Kidney tubule cell (primary cell): ENCODE measurements at places on chromosomes 12 and 14.

- no peak for DNase-seq
Measured at GRCh38 chr12:70252832-70253231, 9.6 kb downstream of the CNOT2 start.

GRCh38 chr12:75747572-75748021, 236.2 kb upstream of the KRR1 start:
- peak; percentile 82 for DNase-seq

DNA sequence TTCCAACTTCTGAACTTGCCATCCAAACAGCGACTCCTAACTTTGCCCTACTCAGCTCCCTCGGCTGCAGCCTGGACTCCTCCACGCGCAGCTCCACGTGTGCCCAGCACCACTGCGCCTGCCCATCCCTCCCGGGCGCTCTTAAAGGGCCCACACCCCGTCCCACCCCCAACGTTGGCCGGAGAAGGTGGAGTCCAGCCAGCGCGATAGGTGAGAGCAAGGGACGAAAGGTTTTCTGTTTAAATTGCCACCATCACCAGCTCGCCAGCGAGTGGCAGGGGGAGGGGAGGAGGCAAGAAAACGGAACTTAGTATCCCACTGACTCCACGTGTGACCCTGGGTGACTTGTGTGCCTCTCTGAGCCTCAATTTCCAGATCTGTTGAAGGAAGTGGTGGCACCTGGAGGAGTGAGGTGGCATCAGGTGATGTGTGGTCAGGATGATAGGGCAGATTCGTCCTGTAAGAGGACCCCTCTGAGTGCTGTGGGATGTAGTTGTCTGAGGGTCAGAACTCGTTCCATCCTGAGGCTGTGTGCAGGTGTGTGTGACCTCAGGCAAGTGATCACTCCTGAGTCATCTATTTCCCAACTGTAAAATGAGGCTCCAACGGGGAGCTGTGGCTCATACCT, 59.7 kb downstream of the TRPV4 start:
- peak; percentile 72 for DNase-seq

GRCh38 chr14:52850451-52850909, 59.1 kb upstream of the GNPNAT1 start:
- DNase-seq, result peak; percentile 39

DNA sequence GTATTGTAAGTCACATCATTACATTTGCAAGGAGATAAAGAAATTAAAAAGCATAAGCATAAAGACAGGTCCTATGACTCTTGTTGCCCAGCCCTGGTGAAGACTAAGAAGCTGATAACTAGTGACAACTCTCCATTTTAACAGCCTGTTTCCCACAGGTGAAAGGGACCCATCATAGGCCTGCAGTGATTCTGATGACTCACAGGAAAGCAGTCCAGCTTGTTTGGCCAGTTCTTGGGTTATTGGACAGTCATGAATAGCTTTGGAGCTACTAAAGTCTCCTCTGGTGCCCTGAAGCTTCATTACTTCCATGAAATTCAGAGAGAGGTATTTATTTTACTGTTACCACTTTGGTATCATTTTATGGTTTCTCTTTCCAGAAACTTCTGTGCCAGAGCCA, 55.5 kb upstream of the DYRK2 start:
- DNase-seq, result peak; percentile 83

DNA sequence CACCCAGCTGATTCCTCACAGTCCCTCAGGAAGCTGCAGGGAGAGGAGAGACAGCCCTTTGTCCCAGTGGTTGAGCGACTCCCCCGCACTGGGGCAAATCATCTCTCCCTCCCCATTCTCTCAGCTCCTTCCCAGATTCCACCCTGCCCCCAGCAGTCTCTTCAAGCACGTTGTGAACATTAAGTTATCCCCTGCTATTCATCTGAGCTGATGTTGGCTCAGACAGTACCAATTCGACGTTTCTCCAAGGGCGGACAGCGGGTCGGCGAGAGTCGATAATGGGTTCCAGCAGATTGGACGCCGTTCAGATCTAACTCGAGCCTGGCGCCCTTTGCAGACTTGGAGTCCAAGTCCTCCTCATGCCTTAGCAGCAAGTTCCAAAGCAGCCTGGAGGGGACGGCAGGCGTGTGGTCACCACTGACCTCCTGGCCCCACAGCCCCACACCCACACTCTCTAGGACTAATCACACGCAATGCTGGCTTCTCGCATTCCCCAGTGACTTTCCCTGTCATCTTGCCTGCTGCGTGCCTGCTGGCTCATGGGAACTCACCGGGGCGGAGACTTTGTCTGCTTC, 245.9 kb downstream of the CHST11 start:
- no peak for DNase-seq

DNA sequence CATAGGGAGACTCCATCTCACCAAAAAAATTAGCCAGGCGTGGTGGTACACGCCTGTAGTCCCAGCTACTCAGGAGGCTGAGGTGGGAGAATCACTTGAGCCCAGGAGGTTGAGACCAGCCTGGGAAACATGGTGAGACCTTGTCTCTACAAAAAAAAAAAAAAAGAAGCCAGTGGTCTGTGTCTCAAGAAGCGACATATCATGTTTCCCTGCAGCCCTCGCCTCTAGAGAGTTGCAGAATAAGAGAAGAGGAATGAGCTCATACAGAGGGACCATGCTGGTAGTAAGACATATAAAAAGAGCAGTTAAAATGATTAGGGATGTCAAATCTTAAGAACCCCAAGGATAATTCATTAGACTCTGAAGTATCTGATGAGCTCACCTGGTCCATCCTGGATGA, 39.4 kb upstream of the BICDL1 start:
- no peak for DNase-seq

GRCh38 chr12:41514021-41514777, 326.1 kb downstream of the PDZRN4 start:
- no peak for DNase-seq

DNA sequence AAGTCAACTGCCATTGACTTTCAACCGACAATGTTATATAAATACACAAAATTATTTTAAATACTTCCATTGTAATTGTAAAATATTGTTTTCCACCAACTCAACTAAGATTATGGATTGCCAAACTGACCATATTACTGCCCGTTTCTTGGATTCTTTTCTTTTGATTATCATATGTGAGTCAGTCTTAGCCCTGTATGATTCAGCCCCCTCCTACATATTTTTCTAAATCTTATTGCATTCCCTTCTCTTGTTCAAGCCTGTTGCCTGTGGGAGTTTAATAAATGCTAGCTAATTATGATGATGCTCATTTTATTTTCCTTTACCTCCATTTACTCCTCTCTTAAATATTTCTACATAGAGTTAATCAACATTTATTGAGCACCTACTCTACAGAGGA, 6.8 kb downstream of the RASSF9 start:
- no peak for DNase-seq

DNA sequence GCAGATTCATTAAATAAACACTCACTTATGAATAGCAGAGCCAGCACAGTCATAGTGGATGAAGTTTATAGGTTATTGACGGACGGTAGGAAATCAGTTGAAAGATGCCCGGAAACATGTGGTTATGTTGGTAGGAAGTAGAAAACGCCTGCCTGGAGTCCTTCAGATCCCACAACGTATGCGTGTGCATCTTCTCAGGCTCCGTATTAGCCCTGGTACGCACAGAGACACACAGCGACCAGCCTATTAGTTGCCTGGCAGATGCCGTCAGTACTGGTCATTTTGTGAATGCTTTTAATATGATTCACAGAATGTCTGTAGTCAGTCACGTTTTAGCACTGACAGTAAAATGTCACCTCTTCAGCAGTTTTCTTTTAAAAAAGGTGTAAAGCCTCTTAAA, 196.4 kb downstream of the RGS6 start:
- no peak for DNase-seq

- DNase-seq, result no peak
Measured at GRCh38 chr12:9725213-9725870, 7.6 kb downstream of the CLECL1 start.

DNA sequence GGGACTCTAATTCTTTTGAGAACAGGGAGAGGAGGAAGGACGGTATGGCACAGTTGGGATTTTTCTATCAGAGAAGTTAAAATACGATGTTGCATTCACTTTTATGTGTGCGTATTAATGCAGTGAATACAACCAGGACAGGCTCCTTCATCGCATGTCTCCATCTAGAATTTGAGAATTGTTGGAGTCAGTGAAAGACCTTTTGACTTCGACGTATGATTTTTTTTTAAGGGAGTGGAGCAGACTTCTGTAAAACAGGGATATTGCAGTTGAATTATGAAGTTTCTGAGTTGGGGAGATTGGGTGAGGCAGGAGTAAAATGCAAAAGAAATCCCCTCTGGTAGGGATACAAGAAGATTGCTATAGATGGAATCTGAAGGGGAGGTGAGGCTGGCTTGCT, 9.6 kb upstream of the TBX3 start:
- DNase-seq, result no peak

- DNase-seq, result no peak
Measured at GRCh38 chr14:103380719-103381377, 4.4 kb upstream of the MARK3 start.

DNA sequence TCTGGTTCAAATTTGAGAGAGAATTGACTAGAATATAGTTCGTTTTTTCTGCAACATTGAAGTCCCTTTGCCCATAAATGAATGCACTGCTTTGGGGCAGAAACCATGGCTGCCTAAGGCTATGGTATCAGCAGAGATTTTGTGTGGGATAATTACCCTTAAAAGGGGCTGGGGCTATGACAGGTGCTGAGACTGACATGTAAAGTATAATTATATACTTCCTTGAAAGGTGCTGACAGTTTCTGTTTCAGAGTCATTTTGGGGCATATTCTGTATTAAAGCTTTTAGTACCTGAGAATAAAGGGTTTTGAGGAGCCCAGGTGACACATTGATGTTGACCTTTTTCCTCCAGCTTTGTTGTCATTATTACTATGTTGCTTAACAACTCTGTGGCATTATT, 150.3 kb upstream of the PTPRQ start:
- DNase-seq, result no peak
